ENCODE measurements at places on chromosomes 6 and 20.
A peak's percentile ranks its signal among the peaks of the same experiment; 100 is the strongest.

- no peak for DNase-seq
Measured at GRCh38 chr6:168428052-168428826, 12.7 kb upstream of the SMOC2 start.

DNA sequence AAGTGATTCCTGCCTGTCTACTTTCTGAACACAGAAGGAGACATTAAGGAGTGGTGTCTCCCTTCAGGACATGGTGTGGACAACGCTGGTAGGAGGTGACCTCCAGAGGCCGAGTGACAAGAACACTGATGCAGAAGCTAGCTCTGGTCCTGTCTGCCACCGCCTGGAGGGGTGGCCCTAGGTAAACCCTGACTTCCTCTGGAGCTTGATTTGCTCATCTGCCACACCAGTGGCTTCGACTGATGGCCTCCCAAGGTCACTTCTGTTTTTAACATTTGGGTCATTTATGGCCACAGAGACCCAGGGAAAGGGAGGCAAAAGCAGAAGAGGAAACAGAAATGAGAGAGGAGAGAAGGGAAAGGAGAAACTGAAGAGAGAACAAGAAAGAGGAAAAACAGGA, 49.4 kb upstream of the SLC22A23 start:
- no peak for DNase-seq

DNA sequence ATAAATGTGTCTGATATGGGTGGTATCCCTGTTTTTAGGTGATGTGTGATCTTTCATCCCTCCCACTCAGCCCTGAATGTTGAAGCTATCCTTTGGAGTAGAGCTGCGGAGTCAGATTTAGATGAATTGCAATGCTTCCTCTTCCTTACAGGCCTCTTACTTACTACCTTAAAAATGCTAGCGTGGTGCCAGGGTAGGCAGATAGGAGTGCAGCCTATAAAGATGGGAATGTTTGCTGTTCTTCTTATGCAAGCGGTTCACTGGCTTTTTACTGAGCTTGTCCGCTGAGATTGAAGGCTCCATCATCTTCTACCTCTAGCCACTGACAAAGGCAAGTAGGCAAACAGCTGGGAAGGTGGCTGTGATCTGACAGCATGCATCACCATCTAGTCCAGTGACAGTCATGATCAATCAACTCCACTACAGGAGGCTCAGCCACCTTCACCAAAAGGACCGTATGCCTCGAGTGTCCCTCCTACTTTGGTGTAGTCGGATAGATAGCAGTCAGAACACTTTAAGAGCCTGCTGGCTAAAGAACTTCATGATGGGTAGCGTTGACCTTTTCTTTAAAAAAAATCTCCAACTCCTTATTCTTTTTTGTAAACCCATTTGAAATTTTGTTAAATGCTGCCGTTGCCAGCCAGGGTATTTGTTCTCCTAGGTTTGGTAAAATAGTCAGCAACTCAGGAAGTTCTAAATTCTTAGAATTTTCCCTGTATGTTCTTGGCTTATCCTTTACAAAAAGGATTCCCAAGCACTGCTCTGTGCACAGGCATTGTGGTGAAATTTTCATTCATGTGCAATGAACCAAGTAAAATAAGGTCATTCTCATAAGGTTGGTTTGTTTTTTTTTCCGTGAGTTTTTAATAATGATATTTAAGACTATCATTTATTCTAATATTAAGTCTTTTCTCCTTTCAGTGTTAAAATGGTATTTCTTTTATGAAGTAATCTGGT, 169.6 kb downstream of the MTHFD1L start:
- DNase-seq = no peak

DNA sequence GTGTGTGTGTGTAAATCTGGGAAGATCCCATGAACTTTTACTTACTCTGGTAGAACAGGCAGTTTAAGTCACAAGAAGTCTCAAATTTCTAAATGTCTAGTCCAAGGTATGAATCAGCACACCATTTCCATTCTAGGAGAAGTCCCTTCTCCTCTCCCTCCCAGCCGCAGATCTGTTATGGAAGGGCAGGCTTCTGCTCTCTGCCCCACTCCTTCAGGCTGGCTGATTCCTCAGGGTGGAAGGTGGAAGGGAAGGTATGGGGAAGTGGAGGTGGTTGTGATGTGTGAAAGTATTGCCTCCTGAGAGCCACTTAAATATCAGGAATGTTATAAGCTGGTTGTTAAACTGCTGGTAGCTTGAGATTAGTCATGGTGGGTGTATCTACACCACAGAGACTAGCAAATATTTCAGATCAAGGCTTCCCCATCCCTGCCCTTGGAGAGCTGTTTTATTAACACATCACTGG, 44.5 kb upstream of the LAMA4 start:
- DNase-seq = peak; percentile 45

DNA sequence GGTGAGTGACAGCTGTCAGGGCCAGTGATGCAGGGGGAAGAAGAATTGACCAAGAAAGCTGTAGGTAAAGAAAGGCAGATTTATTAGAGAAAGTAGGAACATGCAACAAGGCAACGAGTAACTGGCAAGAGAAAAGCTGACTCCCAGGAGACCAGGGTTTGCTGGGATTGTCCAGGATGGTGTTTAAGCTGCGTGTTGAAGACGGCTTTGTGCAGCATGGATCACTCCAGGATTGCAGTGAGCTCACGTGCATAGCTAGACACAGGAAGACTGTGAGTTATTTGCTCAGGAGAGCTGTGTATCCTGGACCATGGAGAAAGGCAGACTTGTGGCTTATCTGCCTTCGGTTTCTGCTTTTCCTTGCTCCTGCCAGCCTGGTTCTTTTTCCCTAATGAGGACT, 87.6 kb downstream of the TTLL2 start:
- no peak for DNase-seq
